Stimulated activated CD8-positive, alpha-beta memory T cell treated with anti-CD3 and anti-CD28 coated beads, Interleukin-7, amount 100 ng/mL, for 1 hour (primary cell): ENCODE measurements at places on chromosomes 2 and 18.

- no peak for DNase-seq
These were observed 4.4 kb upstream of the ATG16L1 start for GRCh38 chr2:233247116-233247515.

- DNase-seq, result no peak
These were observed 7.0 kb downstream of the INHBB start for GRCh38 chr2:120352696-120353590.

- no peak for DNase-seq
These were observed 31.9 kb upstream of the SOCS6 start for GRCh38 chr18:70256994-70257393.

DNA sequence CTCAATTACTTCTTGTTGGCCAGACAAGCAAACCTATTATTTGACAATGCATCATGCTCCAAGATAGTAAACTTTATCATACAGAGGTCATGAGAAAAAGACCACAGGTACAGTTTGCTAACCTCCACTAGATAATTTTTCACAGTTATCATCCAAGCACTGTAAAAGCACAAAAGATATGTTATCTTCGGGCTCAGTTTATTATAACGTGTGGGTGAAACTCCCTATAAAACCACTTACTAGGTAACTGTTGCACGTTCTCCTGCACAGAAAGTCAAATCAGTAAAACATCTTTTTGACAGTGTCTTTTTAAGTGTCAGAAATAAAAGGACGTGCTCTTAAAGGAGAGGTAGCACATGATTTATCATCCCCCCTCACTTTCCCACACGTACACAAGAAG, 94.7 kb upstream of the BCL11A start:
- DNase-seq, result no peak

DNA sequence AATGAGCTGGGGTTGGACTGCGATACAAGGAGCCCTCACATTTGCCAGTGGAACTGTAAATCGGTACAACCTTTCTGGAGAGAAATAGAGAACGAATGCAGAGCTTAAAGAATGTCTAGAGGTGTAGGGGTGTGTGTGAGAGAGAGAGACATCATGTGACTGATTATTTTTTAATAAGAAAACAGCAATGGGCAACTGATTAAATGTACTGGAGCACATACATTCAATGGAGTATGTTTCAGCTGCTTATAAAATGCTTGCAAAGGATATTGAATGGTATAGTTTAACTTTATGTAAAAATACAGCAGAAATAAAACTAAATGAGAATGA, 391 bp upstream of the TMEM17 start:
- no peak for DNase-seq

DNA sequence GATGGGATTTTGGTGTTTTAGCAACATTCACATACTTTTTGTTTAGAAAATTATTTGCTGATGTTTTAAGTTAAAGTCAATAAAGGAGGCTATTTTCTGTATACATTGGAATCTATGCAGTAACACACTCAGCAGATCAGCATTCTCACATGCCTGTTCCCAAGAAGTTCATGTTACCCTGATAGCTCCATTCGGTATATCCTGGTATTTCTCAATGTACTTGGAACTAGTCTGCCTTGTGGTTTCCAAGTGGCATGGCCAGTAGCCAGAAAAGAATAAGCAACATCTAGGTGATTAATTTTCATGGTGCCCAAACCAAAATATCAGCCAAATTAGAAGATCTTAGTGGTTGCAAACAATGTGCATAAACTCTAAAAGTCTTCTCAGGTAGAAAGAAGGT, 5.2 kb upstream of the NCAPH start:
- no peak for DNase-seq
